ENCODE measurements at places on chromosomes 2 and 18.
A peak's percentile ranks its signal among the peaks of the same experiment; 100 is the strongest.

- DNase-seq, result no peak
Observed at GRCh38 chr2:46649004-46649403, 169.6 kb downstream of the TMEM247 start.

- no peak for DNase-seq
Observed at GRCh38 chr2:54143780-54144179, 28.4 kb downstream of the ACYP2 start.

DNA sequence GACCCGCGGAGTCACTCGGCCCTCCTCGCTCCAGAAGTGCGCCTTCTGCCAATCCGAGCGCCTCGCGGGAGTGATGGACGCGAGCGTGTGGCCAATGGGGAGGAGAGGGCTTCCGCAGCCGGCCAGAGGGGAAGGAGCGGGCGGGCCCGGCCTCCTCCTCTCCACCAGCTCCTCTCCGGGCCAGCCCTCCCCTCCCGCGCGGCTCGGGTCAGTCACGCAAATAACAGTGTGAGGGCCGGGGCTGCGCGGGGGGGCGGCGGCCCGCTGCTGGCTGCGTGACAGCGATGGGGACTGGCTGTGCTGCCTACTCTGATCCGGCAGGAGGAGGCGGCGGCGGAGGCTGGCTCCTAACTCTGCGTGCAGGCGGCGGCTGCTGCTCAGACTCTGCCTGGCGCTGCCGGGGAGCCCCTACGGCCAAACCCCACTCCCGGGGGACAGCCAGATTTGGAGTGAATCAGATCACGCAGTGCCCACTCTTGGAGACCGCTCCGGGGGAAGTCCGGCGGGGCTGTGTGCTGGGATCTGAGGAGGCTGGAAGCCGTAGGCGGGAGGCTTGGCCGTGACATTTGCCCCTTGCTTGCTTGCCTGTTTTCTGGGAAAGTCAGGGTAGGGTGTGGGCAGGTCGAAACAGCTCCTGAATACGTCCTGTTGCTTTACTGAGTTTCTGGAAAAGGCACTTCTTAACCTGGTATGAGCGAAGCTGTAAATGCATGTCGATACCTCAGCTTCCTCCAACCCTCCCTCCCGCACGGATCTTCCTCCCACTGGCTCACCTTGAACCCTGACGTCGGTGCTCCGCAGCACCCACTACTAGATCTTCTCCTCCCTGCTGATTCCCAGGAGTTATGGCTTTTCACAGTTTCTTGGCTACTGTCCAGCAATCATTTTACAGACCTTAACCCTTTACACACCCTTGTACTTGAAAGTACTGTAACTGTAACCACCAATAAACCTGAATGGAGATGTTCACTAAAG is 97.9 kb upstream of the SERTAD2 start:
- no peak for DNase-seq

DNA sequence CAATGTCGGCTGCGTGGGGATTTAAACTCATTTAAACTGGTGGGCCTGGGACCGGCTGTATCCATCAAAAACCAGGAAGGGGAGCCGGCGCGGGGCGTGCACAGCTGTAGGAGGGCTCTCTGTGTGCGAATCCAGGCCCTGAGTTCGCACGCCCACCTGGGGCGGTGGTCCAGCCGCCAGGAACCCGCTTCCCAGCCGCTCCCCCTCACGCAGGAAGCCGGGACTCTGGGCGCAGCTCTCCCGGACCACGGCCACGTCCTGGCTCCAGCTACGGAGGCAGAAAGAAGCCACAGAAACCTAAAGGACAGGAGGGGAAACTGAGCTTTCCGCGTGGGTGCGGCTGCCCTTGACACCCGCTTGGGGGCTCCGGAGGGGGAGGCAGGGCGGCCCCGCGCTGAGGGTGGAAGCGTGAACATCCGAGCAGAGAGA is 80.6 kb downstream of the GFPT1 start:
- DNase-seq, result no peak

GRCh38 chr2:215772003-215772402 is 241.3 kb downstream of the MREG start:
- no peak for DNase-seq

DNA sequence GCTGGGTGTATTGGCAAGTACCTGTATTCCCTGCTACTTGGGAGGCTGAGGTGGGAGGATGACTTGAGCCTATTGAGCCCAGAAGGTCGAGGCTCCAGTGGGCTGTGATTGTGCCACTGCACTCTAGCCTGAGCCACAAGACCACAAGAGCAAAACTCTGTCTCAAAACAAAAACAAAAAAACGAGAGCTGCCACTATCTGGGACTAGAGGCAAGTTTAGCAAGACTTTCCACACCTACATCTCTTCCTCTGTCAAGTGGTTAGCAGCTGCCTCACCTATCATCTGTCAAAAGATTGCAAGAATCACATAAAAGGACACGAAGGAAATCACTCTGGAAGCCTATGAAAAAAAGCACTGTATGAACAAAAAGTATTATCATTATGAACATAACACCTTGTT is 55.2 kb upstream of the RIOK3 start:
- no peak for DNase-seq

DNA sequence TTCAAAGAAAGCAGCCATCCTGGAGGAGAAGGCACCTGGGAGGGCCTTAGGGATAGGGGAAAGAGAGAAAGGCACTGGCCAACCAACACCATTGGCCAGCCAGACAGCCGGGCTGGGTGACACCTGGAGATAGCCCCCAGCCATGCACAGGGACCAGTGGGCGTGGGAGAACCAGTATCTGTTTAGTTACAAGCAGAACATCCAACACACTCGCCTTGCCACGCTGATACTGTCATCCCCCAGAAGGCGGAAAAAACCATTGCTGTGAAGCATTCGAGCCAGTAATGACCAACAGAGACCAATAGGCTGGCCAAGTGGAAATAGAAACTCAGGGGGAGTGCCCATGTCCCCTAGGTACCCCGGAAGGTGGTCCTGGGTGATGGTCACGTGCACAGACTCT is 15.5 kb downstream of the ASPRV1 start:
- no peak for DNase-seq

DNA sequence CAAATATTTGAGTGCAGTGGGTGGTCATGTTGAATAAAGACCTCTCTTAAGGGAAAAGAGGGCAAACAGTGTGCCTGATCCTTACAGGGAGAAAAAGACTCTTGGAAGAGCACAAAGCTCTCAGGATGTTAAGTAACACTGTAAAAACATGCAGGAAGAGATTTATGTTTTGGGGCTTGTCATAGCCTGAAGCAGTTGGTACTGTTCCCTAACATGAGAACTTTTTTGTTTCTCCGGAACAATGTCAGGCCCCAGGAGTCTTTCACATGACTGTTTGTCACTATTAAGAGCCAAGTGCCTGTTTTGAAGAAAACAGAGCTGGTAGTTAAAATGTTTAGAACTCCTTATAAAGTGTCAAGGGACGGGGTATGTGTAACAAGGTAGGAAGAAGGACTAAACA is 83.7 kb upstream of the B3GNT2 start:
- DNase-seq, result peak; percentile 17
